ENCODE measurements at places on chromosomes 7 and 10.

- DNase-seq, result no peak
Measured at GRCh38 chr10:106513352-106513771, 651.1 kb downstream of the SORCS1 start.

GRCh38 chr10:79413196-79413595 is 32.2 kb downstream of the ZCCHC24 start:
- DNase-seq, result no peak

- DNase-seq, result no peak
Measured at GRCh38 chr10:47253651-47254375, 46.2 kb upstream of the GDF10 start.

GRCh38 chr10:23314835-23315239 is 29.8 kb downstream of the C10orf67 start:
- DNase-seq, result no peak

- DNase-seq, result no peak
Measured at GRCh38 chr7:31175672-31176071, 123.6 kb downstream of the ADCYAP1R1 start.

GRCh38 chr10:130636313-130636930 is 500.2 kb downstream of the GLRX3 start:
- DNase-seq, result no peak

DNA sequence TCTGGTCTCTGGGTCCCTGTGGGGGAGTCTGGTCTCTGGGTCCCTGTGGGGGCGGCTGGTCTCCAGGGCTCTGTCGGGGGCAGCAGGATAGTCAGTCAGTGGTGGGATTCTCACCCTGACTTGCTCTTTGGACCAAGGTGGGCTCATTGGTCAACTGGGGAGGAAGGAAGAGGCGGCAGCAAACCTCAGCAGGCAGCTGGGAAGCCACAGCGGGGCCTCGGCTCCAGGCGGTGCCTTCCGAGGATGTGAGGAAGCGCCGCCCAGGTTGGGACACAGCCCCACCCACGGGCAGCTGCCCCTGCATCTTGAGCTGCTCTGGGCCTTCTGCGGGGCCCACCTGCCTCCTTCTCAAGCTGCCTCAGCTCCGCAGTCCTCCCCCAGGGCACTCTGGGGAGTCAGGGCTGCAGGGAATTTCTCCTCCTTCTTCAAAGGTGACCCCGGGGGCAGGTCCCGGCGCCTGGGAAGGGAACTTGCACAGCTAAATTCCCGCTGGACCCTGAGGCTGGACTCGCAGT is 20.4 kb upstream of the KNDC1 start:
- no peak for DNase-seq

GRCh38 chr7:92682903-92683539 is 92.8 kb upstream of the FAM133B start:
- DNase-seq, result no peak

- DNase-seq, result peak; percentile 38
Measured at GRCh38 chr7:150375662-150376521, 3.2 kb upstream of the ZNF775 start.

DNA sequence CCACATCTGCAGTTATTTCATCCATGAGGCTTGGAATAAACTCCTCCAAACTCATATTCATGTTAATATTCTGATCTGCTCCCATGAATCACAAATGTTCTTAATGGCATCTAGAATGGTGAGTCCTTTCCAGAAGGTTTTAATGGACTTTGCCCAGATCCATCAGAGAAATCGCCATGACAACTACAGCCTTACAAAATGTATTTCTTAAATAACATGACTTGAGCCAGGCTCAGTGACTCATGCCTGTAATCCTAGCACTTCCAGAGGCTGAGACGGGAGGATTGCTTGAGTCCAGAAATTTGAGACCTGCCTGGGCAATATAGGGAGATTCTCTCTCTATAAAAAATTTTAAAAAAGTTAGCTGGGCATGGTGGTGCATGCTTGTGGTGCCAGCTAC is 102.1 kb upstream of the TMEM168 start:
- DNase-seq, result no peak

GRCh38 chr7:91287371-91288084 is 23.3 kb downstream of the FZD1 start:
- no peak for DNase-seq

DNA sequence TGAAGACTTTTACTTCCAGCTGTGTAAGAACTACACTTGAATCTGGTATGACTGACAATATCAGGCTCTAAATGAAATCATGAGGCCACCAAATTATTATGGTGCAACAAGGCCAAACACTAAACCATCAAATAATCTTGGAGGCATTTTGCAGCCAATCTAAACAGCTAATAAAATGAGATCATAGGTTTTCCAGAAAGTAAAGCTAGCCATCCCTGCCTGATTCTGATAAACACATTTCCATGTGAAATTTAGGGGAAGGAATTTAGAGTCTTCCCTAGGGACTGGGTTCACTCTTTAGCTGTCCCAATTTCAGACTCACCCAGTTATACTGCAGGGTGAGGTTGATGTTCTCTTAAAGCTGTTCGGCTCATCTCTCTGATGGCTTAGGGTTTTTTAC is 190.3 kb upstream of the TMEM196 start:
- DNase-seq, result no peak

GRCh38 chr7:140016540-140016939 is 46.2 kb downstream of the PARP12 start:
- DNase-seq, result no peak

DNA sequence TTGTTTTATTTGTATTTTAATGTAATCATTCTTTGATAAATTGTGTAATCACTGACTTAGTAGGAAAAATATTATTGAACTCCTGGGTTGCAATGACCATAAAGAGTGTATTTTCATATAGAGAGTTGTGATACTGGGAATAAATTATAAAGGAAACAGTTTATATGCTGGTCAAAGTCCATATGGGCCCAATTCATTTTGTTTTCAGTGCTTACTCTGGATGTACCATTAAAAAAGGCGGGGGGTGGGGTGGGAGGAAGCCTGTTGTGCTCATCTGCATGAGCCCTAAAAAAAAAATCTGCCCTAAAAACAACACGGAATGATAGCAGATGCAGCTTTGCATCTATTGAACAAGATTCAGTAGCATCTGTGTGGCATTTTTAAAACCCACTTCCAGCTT is 114.2 kb downstream of the BTRC start:
- DNase-seq, result no peak

DNA sequence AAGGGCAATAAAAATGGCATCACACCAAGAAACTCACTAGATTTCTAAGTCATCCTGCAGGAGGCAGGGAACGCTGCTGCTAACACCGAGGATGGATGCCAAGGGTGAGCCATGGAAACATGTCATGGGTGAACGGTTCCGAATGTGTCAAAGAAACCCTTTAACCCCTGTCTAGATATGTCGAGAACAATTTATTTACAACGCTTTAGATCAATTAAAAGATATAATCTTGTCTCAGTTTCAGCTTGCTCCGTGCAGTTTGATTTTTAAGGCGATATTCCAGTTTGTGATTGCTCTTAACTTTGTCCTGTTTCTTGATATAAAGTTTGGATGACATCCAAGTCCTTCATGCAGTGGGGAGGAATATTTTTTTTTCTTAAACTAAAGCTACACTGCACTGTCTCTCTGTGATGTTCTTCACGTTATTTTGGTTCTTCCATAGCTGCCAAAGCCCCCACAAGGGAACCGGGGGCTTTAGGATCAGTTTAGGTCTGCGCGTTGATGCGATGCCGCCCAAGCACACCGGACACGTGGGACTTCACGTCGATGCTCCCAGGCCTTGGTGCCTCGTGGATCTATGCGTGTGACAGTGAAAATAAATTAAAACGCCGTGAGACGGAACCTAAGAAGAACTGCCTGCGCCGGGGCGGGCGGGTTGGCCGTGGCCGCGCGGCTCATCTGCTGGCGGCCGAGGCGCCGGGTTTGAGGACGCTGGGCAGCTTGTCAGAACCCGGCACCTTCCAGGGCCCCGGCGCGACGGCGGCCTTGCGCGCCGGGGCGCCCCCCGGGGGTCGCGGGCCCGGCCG is 220.3 kb downstream of the PHTF2 start:
- DNase-seq, result no peak

GRCh38 chr7:5709347-5709950 is 72.0 kb downstream of the RNF216 start:
- no peak for DNase-seq

DNA sequence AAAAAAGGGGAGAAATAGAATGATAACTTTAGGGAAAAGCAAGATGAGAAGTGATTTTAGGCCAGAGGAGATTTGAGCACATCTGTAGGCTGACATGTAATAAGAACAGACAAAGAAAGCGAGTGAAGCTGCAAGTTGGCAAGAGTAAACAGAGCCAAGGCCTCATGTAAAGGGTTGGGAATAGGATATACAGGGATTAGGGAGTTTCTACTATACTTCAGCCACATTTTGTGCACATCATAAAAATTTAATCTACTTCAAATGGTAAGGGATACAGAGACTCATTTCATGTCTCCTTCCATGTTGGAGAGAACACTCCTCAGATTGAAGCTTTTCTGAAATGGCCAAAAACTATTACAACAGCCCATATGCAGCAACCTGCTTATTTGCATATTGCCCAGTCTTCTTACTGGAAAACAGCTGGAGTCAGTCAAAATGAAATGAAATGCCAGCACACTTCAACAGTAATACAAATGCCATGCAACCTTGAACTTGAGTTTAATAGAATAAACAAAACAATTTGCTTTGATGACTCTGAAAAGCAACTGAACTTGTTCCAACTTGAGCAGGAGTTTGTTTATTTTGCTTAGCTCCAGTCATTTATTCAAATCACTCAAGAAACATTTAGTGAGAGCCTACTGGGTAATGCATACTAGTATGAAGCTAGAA is 49.9 kb downstream of the NRCAM start:
- no peak for DNase-seq

GRCh38 chr7:155489862-155490696 is 32.1 kb downstream of the EN2 start:
- DNase-seq, result no peak

DNA sequence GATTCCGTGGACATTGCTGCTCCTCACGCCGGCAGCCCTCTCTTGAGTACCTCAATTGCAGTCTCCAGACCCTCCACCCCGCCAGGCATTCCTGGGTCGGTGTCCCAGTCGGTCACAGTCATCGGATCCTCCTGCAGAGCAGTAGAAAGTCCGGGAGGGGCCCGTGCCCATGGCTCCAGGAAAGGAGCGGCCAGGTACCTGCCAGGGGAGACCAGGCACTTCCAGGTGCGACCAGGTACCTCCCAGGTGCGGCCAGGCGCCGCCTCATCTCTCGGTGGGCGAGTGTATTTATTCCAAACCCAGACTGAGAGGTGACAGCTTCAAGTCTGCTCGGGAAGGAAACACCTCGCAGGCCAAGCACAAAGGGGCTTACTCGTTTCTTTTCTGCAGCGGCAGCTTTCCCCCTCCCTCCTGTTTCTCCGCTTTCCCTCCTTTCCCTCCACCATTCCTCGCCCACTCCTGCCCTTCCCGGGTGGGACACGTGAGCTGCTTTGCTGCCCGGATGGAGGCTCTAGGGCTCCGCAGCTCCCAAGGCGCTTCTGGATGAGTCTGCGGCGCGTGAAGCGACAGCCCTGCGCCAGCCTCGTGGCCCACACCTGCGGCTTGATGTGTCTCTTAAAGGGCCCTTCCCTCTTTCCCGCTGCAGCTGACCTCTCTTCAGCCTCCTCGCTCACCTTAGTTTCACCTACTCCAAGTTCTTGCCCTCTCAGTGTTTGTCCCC is 39.4 kb upstream of the AGK start:
- DNase-seq, result no peak

DNA sequence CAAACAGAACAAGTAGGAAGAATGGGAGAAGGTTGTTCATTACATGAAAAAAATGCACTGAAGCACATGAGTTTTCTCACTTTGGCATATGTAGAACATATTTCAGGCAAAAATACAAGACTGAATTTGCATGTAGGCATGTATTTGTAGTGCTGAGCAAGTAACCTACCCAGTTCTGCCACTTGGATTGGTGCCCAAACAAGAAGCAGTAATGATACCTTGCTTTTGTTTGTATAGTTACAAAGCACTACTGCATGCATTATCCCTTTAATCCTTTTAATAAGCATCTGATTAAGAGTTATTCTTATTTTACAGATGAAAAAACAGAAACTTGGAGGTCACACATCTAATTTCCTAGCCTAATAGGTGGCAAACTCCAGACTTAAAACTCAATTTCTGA is 23.1 kb upstream of the CTTNBP2 start:
- no peak for DNase-seq

DNA sequence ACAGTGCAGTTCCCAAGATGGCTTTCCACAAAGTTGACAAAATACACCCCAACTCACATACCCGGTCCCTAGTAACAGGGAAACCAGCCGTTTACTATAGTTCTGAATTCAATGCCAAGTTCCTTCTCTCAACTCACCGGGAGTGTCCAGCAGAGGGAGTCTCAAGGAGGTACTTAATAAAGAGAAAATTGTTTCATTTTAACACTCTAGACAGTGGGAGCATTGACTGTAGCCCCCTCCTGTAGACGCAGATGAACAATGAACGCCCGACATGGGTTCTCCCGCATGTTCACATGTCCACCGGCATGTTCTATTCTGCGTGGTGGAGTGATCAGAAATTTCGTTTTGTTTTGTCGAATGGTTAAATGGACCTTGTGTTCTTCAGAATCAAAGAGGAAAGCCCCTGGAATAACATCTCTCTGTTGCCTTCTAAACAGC is 1.9 kb downstream of the HIPK2 start:
- peak; percentile 32 for DNase-seq

- DNase-seq, result no peak
Measured at GRCh38 chr10:33229949-33230267, 104.6 kb downstream of the NRP1 start.

DNA sequence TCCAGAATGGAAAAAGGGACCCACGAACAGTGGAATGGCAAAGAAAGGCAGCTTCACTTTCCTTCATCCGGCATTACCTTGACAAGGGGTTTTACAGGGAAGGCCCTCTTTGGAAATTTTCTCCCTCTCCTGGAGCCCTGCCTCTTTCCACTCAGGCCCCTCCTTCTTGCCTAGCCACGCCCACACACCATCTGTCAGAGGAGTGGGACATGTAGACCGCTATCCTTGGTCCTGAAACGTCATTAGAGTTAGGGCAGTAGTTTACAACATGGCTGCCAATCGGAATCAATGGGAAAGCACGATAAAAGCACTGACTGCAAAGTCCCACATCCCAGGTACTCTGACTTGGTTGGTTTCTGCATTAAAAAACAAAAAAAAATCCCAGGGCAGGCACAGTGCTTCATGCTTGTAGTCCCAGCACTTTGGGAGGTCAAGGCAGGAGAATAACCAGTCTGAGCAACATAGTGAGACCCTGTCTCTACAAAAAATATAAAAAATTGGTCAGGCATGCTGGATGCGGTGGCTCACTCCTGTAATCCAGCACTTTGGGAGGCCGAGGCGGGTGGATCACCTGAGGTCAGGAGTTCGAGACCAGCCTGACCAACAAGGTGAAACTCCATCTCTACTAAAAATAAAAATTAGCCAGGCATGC is 96.4 kb downstream of the MARCHF5 start:
- DNase-seq, result no peak

- DNase-seq, result no peak
Measured at GRCh38 chr10:71589617-71590551, 129.7 kb downstream of the C10orf105 start.

GRCh38 chr10:21191512-21191911 is 294.4 kb upstream of the NEBL start:
- DNase-seq, result no peak

DNA sequence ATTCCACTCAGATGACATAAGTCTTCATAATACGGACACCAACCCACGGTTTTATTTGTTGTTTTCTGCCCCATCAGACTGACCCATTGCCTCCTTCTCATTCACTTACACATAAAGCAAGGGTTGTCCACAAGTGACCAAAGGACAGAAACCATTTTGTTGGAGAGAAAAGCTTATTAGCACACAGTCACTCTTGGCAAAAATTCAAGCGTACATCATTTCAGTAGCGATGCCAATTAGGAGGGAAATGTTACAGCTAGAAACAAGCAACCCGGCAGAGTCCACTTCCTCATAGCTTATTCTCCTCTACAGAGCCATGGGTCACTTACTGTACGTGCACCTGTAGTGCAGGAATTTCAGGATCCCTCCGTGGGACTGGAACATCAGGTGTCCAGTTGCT is 23.0 kb downstream of the ABLIM1 start:
- DNase-seq, result no peak
